Midbrain (tissue), 1 donor: ENCODE measurements at places on chromosomes 1 and 21.

DNA sequence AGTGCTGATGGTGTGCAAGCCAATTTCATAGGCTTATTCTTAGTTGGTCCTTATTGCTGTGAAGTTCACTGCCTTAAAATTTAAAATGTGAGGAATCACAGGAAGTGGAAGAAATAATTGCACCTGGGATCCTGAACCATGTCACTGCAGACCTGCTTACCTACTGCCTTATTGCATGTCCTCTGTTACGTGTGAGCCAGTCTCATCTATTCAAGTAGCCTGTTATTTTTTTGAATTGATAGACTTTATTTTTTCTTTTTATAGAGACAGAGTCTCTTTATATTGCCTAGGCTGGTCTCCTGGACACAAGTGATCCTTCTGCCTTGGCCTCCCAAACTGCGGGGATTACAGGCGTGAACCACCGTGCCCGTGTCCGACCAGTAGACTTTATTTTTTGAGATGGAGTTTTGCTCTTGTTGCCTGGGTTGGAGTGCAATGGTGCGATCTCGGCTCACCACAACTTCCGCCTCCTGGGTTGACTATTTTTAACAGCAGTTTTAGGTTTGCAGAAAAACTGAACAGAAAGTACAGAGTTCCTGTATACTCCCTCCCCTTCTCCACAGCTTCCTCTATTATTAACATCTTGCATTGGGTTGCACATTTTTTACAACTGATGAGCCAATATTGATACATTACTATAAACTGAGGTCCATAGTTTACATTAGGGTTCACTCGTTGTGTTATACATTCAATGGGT, 14.0 kb upstream of the DISC1 start:
- no peak for DNase-seq

GRCh38 chr1:22830757-22831340, 120.2 kb downstream of the EPHB2 start:
- DNase-seq, result no peak

GRCh38 chr1:201737352-201738060, 91.5 kb upstream of the IPO9 start:
- DNase-seq, result peak; percentile 81

DNA sequence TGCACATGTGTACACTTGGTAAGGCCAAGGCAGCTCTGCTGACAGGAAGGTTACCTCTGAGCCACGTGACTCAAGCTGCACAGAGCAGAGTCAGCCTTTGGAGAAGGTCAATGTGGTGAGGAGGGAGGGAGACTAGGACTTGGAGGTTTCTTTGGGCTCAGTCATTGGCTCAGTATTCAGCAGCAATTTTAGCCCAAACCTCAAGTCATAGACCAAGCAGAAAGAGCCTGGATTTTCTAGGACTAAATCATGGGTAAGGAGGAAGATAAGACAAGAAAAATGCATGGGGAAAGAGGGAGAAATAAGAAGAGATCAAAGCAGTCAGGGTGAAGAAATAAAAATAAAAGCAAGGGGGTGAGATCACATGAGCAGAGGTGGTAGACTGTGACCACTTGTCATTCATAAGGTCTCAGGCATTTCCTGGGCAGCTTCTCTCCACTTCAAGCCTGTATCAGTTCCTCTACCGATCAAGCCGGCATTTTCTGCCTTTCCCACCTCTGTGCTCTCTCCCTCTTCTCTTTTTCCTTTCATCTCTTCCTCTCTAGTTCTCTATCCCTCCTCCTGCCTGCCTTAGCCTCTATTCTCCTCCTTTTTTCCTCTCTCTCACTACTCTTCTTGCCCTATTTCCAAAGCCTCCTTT, 51.7 kb upstream of the DUSP10 start:
- no peak for DNase-seq

DNA sequence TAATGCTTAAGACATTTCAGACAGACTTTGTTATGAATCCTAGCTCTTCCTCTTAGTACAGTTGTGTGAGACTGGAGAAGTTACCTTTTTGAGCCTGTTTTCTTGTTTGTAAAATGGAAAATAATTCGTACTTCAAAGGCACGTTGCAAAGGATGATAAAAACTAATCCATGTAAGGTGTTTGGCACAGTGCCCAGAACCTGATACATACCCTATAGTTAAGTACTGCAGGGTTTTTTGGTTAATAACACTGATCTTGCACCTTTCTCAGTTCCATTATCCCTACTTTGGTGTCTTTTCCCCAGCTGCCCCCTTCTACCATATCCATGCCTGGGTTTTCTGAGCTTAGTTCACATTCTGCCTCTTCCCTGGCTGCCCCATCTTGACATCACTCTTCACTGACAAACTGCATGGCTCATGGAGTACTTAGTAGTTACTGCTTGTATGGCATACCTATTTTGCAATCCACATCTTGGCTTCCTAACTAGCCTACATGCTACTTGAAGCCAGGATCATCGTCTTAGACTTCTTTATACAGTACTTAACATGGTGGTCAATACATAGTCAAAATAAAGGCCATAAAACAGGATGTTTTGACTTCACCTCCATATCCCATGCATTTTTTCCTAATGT, 10.1 kb downstream of the CCDC185 start:
- no peak for DNase-seq

DNA sequence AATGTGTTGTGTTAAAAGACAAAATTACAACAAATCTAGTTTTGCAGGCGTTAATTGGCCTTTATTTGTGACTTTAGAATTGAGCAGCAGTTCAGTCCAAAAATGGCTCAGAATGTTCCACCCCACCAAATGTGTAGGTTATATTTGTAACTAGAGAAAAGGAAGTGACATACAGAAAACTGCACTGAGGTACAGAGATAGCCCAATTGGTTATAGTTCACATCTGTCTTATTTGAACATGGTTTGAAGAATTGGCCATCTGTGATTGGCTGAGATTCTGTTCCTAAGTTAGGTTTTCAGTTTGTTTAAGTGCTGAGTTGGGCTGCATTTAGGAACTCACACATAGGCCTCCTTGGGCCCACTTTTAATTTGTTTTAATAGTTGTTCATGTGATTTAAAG, 12.0 kb upstream of the FMO2 start:
- DNase-seq, result no peak

DNA sequence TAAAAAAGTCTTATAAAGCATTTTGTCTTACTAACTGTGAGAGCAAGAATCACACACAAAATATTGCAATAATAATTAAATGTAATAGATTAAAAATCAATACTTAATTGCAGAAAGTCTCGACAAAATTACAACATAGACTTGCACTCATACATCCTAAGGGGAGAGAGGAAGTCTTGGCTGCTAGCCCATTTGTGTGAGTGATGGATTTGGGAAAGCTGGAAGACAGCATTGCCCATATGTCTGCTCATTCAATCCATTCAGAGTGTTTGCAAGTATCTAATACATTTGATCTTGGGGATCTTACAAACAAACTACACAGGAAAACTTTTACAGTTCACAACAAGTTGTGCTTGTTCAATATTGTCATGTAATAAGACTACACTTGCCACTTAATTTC, 140.5 kb downstream of the COL11A1 start:
- DNase-seq, result no peak

DNA sequence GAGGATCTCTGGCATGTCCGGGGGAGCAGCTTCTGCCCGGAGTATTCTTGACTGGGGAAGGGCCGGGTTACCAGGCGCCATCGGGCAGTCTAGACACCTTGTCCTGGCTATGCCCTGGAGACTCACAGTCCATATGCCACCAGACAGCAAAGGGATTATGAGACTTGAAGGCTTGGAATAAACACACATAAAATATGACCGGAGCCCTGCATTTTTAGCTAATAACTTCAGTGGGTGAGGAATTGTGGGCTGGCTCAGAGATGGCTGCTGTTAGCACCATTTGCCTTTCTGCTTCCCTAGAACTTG, 15.5 kb downstream of the NTPCR start:
- no peak for DNase-seq

DNA sequence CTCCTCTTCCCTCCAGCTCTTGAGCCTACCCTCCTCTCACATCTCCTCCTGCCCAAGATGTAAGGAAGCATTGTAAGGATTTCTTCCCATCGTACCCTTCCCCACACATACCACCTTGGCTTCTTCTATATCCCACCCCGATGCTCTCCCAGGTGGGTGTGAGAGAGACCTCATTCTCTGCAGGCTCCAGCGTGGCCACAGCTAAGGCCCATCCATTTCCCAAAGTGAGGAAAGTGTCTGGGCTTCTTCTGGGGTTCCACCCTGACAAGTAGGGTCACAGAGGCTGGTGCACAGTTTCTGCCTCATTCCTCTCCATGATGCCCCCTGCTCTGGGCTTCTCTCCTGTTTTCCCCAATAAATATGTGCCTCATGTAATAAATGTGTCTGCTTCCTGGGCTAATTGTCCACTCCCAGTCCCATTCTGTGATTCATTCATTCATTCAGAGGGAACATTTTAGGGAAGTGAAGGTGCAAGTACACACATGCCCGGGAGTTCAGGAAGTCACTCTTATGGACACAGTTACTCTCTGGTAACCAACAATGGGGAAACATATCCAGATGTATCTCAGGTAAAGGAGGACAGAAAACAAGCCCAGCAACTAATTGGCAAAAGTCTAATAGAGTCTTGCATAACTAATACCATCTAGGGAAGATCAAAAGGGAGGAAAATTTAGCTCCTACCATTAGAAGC, 1.9 kb downstream of the SPRR4 start:
- DNase-seq, result no peak

- DNase-seq, result peak; percentile 48
Observed at GRCh38 chr1:65255035-65255655, 54.2 kb upstream of the DNAJC6 start.

GRCh38 chr1:245334827-245335490, 180.2 kb downstream of the KIF26B start:
- no peak for DNase-seq

GRCh38 chr21:41319273-41319672, 2.7 kb downstream of the FAM3B start:
- no peak for DNase-seq
